ENCODE measurements at places on chromosomes 13 and 19.

DNA sequence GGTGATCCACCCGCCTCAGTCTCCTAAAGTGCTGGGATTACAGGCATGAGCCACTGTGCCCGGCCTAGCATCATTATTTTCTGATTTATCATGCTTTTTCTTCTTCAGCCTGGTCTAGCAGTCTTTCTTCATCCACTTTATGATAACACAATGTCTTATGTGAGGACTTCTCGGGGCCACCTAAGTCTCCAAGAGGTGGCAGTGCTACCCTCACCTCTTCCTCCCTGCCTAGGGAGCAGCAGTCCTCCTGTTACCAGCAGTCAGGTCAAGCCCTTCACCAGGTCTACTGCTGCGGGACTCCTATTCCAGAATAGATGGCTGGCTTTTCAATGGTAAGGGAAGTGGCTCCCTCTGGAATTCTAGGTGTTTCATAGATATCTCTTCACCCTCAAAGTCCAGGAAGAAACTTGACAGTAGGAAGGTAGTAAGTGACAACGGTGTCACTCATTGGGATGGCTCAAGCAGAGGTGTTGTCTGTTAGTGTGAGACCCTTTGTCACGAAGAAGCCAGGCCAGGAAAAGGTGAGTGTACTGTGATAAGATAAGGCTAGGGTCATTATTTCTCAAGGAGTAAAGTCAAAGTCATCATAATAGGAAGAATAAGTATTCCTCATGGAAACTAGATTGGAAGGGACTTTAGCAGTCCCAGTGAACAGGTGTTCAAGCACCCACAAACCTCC is 164.0 kb downstream of the KLF5 start:
- DNase-seq: no peak

DNA sequence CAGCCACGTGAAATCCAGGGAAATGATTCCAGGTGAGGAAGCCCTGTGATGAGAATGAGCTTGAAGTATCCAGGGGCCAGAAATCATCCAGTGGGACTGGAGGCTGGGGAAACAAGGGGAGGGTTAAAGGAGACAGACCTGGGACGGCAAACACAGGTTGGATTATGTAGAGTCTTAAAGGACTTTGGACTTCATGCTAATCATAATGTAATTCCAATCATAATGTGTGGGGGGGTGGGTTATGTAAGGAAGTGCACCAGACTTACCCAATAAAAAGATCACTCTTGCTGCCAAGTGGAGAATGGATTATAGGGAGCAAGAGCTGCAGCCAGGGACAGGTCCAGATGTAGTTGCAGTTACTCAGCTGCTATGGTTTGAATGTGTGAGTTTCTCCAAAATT is 16.1 kb upstream of the CYSLTR2 start:
- no peak for DNase-seq

GRCh38 chr13:73464758-73465616 is 406.2 kb downstream of the KLF5 start:
- no peak for DNase-seq

- DNase-seq: no peak
These were observed 283.1 kb downstream of the COG6 start for GRCh38 chr13:39938596-39938995.

DNA sequence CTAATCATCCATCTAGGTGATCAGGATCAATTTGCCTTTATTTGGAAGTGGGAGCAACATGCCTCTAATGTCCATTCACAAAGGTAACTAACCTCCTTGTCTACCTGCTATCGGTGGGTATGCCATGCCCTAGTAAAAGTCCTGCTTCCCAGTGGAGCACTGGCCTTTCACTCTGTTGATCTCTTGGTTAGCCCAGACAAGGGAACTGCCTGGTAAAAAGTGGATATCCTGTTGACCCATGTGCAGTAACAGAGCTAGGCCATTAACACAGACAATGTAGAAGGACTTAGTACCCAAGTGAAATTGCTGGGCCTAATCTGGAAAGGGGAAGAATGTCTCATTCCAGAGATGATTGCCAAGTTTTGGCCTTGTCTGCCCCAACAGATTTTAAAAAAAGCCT is 171.5 kb upstream of the CSNK1A1L start:
- DNase-seq: no peak

- DNase-seq: no peak
These were observed 343.1 kb upstream of the ARGLU1 start for GRCh38 chr13:106911020-106911419.
